ENCODE measurements at places on chromosomes 5 and 9. TPM values are rescaled to one million over a fixed set of nuclear protein-coding genes. Genes with fewer than 3 reads are reported as not detected.

Gene CEL
- 1.0 TPM for total RNA-seq

DNA sequence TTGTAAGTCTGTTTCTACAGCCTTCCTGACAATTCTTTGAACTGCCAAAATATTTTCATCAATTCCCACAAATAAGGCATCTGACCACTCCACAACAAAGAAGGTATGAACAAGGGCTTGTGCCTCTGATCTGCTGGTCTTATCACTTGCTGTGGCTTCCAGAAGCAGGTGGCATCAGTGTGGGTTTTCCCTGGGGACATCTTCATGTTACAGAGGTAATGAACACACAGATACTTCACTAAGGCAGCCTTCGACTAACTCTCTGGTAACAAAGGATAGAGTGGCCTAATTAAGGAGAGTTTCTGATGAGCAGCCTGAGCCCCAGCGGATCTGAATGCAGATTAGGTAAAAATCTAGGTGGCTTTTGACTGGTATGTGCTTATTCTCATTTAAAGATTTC lies 15.2 kb upstream of the ERAP2 start:
- no peak overlapping the region for H3K27ac ChIP-seq
- DNase-seq: no peak
- no peaks in the 10 kb centered on the region for H3K4me1 ChIP-seq
- H3K27me3 ChIP-seq: no peaks in the 10 kb centered on the region

DNA sequence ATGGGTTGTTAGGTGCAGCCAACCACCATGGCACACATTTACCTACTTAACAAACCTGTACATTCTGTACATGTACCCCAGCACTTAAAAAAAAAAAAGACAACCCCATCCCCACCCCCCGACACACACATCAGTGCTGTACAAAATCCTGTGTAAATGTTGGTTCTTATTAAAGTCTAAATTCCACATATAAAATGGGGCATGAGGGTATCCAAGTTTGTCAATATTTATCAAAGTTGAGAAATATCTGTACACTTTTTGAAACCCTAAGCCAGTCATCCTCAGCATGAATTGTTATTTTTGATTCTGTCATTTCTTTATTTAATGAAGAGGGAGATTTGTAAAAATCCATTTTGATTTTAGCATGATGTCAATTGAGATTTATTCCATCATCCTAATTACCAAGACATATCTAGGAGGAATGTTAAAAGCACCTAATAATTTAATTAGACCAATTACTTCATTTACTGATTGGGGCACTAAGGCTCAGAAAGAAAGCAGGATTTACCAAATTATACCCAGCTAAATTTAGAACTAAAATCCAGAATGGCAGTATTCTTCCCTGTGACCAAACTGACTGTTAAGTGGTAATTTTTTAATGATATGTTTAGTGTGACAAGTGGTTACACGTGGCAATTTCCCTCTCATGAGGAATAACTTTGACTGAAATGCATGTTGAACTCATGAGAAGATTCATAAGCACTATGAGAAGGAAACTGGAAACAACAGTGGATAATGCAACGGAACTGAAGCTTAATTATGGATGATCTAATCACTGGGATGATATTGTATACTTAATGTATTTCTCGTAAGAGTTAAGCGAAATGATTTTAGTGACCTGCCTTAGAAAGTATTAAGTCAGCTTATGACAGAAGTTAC lies 195.9 kb downstream of the SGCD start:
- no peaks in the 10 kb centered on the region for H3K36me3 ChIP-seq
- H3K4me3 ChIP-seq: no peak overlapping the region
- H3K4me1 ChIP-seq: no peaks in the 10 kb centered on the region
- H3K27me3 ChIP-seq: no peaks in the 10 kb centered on the region
- no peak overlapping the region for H3K27ac ChIP-seq
- no peak for DNase-seq

GRCh38 chr9:129487658-129488483 lies 133.0 kb downstream of the C9orf50 start:
- DNase-seq: peak; percentile 57
- H3K27ac ChIP-seq: no peak overlapping the region

Gene SPDL1
- total RNA-seq: 33.5 TPM

- H3K27ac ChIP-seq: no peak overlapping the region
- no peaks in the 10 kb centered on the region for H3K36me3 ChIP-seq
- no peak for DNase-seq
- H3K4me1 ChIP-seq: no peaks in the 10 kb centered on the region
Observed at GRCh38 chr5:12772276-12772675, 868.0 kb upstream of the CTNND2 start.

DNA sequence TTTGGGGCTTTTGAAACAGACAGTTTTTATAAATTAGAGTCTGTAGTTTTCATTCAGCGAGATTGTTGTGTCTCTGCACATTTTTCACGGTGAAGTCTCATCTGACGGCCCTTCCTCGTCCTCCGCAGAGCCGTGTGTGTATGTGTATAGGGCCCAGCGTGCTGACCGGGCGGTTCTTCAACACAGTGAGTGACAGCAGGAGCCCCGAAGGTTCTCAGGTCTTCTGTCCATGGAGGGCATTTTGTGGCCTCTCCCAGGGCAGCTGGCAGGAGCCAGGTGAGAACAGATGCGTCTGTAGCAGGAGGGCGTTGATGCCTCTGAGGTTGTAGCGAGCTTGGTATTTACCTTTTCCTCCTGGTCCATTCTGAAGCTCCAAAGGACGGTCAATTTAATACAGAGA lies 116.0 kb upstream of the LPCAT1 start:
- H3K36me3 ChIP-seq: no peaks in the 10 kb centered on the region
- no peak for DNase-seq
- peaks cover 21% of the 10 kb centered on the region for H3K27me3 ChIP-seq
- H3K4me1 ChIP-seq: peaks cover 13% of the 10 kb centered on the region
- H3K4me3 ChIP-seq: no peak overlapping the region
- H3K27ac ChIP-seq: no peak overlapping the region

DNA sequence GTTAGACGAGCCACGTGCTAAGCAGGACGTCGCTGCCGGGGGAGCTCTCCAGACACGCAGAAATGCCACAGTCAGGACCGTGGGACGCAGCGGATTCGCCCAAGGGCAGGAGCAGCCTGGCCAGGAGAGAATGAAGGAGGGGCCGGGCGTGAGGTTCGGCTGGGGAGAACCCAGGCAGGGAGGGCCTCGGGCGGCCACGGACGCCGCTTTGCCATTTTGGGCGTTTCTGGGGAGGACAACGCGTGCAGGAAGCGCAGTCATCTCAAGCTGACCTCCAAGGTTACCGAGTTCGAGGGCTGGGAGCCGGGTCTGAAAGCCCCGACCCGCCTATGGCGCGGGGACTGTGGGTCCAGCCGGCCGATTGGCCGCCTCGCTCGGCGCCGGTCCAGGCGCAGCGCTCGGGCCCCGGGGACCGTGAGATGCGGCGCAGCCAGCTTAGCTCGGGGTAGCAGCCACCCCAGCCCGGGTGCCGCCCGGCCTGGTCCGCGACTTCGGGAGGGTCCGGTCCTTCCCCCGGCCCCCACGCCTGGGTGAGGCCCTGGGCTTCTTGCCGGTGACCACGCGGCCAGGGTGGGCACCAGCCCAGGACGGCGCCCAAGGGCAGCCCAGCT lies 760 bp upstream of the MAN1B1 start:
- no peaks in the 10 kb centered on the region for H3K36me3 ChIP-seq
- no peak overlapping the region for H3K27ac ChIP-seq
- peaks cover 5% of the 10 kb centered on the region for H3K27me3 ChIP-seq
- H3K4me3 ChIP-seq: peak overlapping the region; percentile 93
- H3K4me1 ChIP-seq: peaks cover 9% of the 10 kb centered on the region

DNA sequence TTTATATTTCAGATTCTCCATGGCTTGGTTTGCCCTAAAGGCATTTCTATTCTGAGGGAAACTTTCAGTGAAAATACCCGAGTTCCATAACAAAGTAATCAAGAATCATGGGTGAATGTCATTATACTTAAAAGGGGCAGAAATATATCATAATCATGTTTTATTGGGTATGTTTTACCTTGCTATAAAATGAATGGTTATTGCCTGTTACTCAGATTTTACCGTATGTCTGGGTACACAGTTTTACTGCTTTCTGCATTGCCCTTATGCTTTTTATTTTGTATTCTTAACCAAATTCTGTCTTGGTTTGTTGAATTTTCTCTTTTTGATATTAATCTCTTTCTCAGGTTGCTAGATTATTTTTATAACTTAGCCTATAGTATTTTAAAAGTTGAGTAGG lies 2.5 kb downstream of the GPR151 start:
- H3K4me1 ChIP-seq: peaks cover 16% of the 10 kb centered on the region
- no peak overlapping the region for H3K27ac ChIP-seq
- H3K4me3 ChIP-seq: no peak overlapping the region
- no peak for DNase-seq
- H3K36me3 ChIP-seq: peaks cover 25% of the 10 kb centered on the region

All from GM23338 (cell line).